ENCODE measurements at places on chromosomes 1 and 21.
A peak's percentile ranks its signal among the peaks of the same experiment; 100 is the strongest.

- no peak for DNase-seq
These were observed 437 bp downstream of the IFNLR1 start for GRCh38 chr1:24186711-24186992.

DNA sequence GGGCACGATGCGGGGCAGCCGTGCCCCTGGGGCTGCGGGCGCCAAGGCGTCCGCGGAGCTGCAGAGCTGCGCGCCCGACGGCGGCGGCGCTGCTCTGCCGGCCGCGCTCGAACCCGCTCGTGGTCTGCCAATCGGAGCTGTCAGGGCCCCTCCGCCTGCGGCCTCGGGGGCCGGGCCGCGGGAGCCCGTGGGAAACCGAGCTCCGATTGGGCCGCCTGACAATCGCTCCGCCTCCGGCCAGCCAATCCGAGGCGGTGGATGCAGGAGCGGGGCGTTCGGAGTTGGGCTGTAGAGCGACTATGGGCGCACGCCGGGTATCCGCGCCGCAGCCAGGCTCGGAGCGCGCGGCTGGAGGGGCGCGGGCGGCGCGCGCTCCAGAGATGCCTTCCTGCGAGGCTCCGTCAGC lies 100.5 kb upstream of the SOD1 start:
- DNase-seq = peak; percentile 74

DNA sequence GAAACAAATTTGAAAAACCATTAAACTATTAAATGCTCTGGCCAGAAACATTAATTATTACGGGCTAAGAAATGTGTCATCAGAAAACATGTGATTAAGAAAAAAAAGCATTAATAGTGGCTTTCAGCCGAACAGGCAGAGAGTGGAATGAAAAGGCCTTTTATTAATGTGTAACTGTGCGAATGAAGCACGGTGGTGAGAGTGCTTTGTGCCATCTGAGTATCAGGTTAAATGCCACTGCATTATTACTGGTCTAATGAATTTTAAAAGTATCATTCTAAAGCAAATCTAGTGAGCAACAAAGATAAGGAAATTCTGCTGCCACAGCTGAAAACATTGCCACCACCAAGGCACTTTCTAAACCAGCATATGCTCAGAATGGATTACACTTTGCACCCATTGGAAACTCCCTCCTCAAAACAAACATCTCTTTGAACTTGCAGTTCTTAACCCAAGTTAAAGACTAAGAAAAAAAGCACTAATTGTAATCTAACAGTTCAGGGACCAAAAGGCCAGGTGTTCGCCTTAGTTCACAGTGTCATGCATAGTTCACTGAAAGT lies 30.0 kb upstream of the SSX2IP start:
- no peak for DNase-seq

GRCh38 chr1:202056644-202057334 lies 46.4 kb downstream of the ELF3 start:
- peak; percentile 98 for DNase-seq

DNA sequence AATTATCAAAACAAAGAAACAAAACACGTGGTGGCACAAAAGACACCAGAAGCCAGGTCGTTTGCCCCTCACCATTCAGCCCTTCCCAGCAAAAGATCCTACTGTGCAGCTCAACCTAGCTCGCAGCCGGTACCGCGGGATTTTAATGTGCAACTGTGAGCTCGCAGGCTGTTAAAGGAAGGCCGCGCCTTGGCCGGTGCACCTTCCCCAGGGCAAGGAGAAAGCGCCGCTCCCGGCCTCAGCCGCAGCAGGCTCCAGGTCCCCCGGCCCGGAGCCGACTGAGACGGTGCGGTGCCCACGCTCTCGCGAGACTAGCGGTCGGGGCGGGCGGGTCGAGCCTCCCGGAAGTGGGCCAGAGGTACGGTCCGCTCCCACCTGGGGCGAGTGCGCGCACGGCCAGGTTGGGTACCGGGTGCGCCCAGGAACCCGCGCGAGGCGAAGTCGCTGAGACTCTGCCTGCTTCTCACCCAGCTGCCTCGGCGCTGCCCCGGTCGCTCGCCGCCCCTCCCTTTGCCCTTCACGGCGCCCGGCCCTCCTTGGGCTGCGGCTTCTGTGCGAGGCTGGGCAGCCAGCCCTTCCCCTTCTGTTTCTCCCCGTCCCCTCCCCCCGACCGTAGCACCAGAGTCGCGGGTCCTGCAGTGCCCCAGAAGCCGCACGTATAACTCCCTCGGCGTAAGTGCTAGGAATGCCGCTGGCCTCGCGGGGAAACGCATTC lies at the start of gene AGL:
Gene AGL, plus strand, starts transcription at position 618 of the 715 bp plus-strand sequence. CDS start 682 bp downstream, outside the sequence.
- no peak for DNase-seq

DNA sequence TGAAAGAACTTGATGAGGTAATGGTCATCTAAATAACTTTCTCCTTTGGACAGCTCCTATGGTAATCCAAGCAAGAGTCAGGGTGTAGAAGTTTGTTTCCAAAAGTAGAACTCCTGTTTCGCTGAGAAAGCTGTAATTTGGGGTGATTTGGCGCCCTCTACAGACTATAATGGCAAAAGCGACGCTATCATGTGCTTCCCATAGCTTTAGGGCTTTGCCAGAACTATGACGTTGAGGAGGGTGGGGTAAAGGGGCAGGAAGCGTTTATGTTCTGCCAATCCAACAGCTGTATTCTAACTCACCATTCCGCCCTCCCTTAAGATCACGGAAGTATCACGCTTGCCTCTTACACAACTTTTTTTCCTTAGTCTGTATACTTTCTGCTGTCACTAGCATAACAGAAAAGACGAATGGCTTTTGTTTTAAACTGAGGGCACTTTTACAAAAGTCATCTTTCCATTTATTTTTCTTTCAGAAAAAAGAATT lies at the start of gene FMO4:
Gene FMO4, plus strand, starts transcription at position 349 of the 486 bp plus-strand sequence. CDS start 5,643 bp downstream, outside the sequence.
- peak; percentile 90 for DNase-seq

- DNase-seq = no peak
These were observed 72.1 kb downstream of the GREM2 start for GRCh38 chr1:240539769-240540414.

DNA sequence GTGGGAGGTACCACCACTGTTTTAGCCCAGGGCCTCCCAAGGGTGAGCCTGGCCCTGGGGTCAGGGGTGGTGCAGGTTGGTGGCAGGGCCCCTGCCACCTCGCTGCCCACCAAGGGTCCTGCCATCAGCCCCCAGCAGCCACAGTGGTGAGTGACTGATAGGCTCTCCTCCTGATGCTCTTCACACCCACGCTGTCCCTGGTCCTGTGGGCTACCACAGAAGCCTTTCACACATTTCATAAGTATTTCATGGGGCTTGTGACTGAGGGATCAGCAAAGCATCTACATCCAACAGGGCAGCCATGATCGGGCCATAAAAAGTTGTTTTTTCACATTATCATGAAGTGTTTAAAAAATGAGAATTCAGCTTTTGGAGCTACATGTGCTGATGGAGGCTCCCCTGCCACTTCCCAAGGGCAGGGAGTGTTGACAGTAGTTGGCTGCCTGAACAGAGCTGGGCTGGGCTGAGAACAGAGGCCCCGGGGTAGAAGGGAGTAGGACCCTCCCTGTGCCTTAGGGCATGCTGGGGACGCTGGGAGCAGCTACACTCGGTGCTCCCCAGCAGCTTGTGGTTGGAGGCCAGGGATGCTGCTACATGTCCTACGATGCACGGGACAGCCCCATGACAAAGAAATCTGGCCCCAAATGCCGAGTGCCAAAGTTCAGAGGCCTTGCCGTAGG lies 73.1 kb upstream of the TMEM51 start:
- no peak for DNase-seq

- no peak for DNase-seq
These were observed 28.3 kb upstream of the PPM1J start for GRCh38 chr1:112743174-112744008.

DNA sequence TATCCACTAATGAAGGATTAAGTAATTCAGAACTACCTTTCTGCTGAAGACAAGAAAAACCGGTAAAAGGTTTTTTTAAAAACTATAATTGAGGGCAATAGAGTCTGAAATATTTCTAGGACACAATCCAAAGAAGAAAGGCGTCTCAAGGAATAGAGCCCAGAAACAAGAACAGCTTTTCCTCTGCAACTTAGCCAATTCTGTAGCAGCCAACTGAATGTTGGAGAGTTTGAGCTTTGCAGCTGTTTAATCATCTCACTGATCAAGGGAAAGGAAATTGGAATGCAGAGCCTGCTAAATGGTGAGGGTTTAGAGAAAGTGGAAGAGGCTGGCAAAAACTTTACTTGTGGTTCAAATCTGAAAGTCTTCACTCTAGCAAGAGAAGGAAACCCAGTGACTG lies 818.9 kb downstream of the KCNT2 start:
- DNase-seq = no peak

GRCh38 chr1:50986653-50987052 lies 16.6 kb downstream of the CDKN2C start:
- DNase-seq = no peak

DNA sequence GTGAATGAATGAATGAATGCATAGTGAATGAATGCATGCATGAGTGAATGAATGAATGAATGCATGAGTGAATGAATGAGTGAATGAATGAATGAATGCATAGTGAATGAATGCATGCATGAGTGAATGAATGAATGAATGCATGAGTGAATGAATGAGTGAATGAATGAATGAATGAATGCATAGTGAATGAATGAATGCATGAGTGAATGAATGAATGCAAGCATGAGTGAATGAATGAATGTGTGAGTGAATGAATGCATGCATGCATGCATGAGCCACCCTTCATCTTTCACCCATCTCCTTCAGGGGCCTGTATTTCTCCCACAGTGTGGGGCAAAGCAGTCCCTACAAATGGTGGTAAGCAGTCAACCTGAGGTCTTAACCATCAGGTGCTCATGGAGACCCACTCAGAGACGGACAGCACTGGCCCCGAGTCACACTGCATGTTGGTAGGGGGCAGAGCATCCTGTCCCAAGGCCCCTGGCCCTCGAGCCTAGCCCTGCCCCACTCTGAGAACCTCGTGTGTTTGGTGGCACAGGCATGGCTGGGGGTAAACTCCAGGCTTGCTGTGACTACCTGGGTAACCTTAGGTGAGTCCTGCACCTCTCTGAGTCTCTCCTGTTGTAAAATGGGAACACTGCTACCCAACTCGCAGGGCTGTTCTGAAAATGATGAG lies 28.0 kb upstream of the PAX7 start:
- DNase-seq = no peak

DNA sequence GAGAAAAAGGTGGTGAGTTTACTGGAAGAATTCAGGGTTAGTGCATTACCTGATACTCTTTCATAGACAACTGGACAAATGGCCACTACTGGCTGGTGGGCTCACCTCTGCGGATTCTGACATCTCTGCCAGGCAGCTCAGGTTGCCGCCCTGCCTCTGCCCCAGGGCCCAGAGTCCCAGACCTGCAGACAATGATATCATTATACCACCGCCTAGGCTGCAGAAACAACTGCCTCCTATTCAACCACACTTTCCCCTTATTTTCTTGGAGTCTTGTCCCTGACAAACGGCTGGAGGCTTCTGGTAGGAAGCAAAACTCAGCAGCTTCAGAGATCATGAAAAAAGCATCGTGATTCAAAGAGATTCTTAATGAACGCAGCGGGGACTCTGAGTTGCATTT lies 37.0 kb downstream of the IRF2BP2 start:
- no peak for DNase-seq

DNA sequence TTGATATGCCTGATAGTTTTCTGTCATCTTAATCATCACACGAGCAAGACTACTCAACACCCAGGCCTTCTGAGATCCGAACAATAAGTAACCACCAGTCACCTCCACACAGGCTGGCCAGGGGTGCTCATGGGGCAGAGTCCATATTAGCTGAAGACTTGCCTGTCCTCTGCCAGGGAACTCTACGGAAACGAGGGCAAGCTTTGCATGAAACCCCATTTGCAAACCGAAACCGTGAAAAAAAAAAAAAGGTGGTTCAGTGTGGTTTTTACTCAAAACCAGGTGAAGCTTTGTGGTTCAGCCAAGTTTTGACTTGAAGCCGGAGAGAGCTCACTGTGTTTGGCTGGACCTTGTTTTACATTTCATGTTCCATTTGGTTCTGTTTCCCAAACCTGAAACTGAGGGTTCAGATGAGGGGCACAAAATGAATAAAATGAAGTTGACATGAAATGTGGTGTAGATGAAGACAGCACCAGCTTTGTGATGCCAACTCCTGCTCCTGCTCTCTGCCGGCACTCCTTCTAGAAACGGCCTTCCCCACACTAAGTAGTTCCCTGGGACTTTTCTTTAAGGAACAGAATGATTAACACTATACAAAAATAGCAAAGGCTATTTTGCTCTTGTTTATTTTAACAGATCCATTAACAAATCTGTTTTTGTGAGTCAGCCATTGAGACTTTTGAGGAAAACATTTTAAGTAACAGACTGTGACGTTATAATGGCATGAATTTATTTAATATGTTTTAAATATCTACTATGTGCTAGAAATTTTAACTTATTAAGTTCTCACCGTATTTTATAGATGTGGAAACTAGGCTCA lies 74.7 kb downstream of the RUNX1 start:
- DNase-seq = no peak

DNA sequence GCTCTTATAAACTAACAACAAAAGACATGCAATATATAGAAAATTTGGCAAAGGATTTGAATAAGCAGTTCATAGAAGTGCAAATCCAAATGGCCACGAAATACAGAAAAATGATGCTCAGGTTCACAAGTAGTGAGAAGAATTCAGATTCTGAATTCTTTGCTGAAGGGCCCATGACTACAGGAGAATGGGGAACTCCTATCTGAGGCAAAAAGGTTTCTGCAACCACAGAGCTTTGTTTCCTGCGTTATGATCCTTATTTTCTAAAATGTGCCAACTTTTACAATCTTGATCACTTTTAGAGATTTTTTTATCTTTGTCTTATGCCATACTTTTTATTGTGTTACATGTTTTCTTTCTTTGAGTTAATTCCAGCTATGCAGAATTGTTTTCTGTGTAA lies 91.3 kb downstream of the ITSN1 start:
- no peak for DNase-seq

GRCh38 chr1:228860911-228861831 lies 125.9 kb downstream of the RHOU start:
- no peak for DNase-seq

DNA sequence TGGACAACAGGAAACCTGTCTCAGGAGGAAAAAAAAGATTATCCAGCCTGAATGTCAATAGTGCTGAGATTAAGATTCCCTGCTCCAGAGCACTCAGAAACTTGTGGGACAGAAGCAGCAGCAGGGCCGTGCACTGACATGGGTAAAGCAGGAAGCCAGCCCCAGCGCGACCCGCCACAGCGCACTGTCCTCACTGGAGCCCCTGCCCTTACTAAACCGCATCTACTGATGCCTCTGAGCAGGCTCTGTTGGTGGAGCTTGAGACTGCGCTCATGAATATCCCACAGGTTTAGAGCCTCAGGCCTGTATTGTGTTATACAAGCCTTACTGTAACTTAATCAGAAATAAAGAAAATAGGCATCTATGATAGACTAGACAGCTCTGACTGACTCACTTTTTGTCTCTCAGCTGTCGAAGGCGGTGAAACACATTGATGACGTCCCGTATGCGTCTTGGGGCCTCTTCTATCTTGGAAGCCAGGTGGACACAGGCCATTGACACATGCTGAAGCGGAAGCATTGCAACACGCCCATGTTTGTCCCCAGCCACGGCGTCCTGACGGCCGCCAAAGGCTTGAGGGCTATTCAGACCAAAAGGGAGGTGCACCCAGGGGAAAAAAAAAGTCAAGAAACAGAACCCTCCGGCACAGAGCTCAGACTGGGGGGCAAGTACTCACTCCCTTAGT lies 1.2 kb downstream of the CCNL2 start:
- no peak for DNase-seq

- no peak for DNase-seq
These were observed 222.7 kb downstream of the SLC35F3 start for GRCh38 chr1:234127026-234127671.
